Urinary bladder (tissue), 4 donors: ENCODE measurements at places on chromosomes 3 and 15. TPM values are rescaled to one million over a fixed set of nuclear protein-coding genes. Genes with fewer than 3 reads are reported as not detected.

DGKG gene
- 9.3 TPM for total RNA-seq

MAP1A gene
- 14.3 TPM for total RNA-seq

NFKBIZ gene
- 31.1 TPM for total RNA-seq

ROPN1 gene
- total RNA-seq, result not detected

DNA sequence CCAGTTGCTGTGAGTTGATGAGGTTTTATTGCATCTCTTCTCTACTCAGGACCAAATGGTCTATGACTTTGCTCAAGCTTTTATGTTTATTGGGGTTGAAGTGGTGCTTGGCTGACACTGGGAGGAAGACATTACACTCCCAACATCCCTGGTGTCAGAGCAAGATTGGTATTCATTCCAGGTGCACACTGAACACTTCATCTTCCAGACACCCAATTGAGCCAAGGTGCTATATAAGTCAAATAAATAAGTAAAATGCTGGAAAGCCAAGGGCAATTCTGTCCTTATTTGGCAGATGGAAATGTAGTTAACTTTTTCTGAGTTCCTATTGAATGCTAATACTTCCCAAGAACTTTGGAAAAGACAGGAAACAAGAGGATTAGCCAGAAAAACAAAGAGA lies 53.2 kb upstream of the CDV3 start:
- no peak for DNase-seq

DNA sequence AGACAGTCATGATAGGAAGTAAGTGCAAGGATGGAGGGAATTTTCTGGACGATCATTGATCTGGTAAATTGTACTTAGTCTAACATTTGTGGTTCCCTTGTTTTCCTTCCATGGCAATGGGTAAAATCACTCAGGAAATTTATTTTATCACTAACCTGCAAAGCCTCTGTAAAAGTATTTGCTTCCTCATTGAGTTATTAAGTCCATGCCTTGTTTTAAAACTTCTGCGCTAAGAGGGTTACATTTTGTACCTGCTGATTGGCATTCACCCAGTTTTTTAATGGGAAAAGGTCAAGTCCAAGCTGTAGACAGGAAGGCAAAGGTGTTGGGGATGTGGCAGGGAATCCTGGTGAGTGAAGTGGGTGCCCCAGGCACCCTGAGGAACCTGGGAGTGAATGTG lies 146.2 kb upstream of the NR2F2 start:
- DNase-seq, result no peak

DNA sequence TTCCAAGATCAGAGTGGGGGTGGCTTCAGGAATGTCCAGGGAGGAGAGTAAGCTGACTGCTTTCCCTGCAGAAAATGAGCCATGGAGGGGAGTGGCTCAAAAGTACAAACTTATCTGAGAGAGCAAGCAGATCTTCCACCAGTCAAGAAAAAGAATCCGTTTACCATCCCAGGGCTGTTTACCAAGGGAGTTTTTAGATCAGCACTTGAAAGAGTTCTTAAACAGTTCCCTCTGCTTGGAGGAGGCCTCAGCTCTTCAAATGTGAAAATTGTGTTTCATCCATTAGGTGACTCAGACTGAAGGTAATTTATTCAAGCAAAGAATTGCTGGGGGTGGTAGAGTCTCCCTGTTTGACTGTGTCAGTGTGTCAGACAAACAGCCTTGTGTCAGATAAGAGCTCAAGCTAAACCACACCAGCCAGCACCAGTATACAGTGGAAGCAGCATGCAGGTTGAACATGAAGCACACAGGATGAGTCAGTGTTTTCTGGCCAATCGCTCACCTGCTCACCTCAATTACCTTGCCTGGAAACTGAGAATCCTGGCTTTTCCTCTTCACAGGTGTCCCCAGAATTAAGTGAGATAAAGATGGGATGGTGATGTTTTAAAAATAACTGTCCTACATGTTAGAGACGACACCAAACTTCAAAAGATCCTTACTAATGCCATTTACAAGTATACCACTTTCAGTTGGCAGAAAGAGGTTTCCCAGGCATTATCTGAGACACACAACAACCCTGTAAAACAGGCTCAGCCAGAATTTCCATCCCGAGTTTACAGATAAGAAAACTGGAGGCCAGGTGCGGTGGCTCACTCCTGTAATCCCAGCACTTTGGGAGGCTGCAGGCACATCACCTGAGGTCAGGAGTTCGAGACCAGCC lies 21.7 kb downstream of the SH3BP5 start:
- DNase-seq, result no peak

GRCh38 chr3:194481103-194481502 lies 5.7 kb downstream of the ATP13A3 start:
- no peak for DNase-seq

- no peak for DNase-seq
Observed at GRCh38 chr3:190258634-190259033, 63.6 kb downstream of the CLDN1 start.

DNA sequence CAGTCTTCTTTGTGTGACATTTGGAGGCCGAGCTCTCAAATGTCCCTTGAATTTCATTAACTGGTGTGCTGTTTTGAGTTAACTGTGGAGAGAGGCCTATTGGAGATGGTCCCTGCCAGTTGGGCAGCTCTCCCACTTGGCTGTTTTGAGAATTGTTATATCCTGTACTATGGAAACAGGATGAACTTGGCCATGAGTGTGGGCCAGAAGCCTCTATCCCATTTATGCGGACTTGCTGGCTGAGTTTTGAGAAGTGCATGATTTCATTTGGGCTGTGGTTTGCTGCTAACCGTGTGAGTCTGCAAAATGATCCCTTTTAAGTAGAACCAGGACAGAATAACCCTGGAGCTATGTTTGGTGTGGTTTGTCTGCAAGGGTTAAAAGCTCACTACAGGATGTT lies 366.0 kb downstream of the PTPRG start:
- DNase-seq, result peak; percentile 70

- DNase-seq, result no peak
Observed at GRCh38 chr3:39757307-39757706, 52.1 kb upstream of the MYRIP start.

- no peak for DNase-seq
Observed at GRCh38 chr3:48662753-48663488, at the start of gene CELSR3. Gene CELSR3, minus strand, starts transcription at chr3:48662886. Its CDS starts 252 bp downstream, at chr3:48662634.

DNA sequence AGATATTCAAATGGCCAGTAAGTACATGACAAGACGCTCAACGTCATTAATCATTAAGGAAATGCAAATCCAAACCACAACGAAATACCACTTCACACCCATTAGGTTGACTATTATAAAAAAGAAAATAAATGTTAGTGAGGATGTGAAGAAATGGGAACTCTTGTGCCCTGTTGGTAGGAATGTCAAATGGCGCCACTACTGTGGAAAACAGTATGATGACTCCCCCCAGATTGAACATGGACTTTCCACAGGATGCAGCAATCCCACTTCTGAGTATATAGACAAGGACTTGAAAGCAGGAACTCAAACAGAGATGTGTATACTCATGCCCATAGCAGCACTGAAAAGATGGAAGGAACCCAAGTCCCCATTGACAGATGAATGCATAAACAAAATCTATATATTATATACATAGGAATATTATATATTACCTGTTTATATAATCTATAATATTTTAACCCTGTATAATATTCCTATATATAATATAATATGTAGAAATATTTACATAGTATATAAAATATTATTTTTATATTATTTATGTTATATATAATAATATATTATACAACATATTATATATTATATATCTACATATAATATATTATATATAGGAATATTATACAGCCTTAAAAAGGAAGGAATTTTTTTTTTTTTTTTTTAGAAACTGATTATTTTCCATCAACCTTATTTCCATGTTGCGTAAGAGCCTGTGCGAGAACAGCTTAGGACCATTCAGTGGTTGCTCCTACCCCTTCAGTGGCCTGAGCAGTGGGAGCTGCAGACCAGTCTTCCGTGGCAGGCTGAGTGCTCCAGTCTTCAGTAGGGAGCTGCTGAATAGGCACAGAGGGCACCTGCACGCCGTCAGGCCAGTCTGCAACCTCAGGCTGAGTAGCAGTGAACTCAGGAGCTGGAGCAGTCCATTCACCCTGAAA lies 17.6 kb upstream of the PIGZ start:
- DNase-seq, result no peak

- no peak for DNase-seq
Observed at GRCh38 chr3:55402886-55403609, 84.1 kb downstream of the WNT5A start.
